Activated T-helper 1 cell treated with anti-CD3 and anti-CD28 coated beads, Interleukin-12 subunit alpha, Interleukin-12 subunit beta, Interleukin-2, Interleukin-4 antibody, amounts not matched to agents 30 ng/mL and 10 ng/mL and 1 ng/mL, durations not matched to agents 14 hours and 24 hours and 36 hours (primary cell): ENCODE measurements at places on chromosomes 5 and 9. TPM values are rescaled to one million over a fixed set of nuclear protein-coding genes. Genes with fewer than 3 reads are reported as not detected.

DNA sequence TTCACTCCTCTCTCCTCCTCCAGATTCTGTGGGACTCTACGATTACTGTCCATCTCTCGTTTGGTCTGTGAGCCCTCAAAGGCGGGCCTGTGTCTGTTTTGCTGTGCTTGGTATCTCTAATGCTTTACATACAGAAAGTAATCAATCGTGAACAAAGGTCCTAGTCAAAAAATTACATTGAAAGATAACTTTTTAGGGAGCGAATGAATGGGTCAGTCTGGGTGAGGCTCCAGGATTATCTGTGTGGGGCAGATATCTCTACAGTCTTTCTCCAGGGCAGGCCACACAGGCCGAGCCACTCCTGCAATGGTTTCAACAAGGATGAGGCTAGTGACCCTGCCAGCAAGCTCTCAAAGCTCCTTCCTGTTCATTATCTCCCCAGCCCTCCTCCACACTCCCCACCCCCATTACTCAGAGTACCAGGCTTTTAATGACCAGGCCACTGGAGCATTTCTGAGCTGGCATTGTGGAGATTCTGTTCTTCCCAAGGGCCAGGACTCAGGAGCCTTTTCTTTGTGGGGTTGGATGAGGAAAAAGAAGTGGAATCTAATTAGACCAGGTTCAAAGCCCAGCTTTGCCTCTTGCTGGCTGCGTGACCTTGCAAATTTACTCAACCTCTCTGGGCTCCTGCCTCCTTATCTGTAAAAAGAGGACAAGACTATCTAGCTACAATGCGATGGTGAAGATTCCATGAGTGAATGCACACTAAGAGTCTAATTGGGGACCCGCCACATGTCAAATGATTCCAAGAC, 10.2 kb downstream of the CORO2A start:
- H3K27ac ChIP-seq = no peak overlapping the region
- H3K36me3 ChIP-seq = peaks cover 2% of the 10 kb centered on the region
- no peak for DNase-seq
- peaks cover 5% of the 10 kb centered on the region for H3K27me3 ChIP-seq

GRCh38 chr9:133120501-133121197, 391 bp downstream of the RALGDS start:
- peak overlapping the region; percentile 86 for H3K4me3 ChIP-seq
- DNase-seq = no peak
- H3K4me1 ChIP-seq = peaks cover 65% of the 10 kb centered on the region
- H3K36me3 ChIP-seq = peaks cover 10% of the 10 kb centered on the region

Gene F2RL2
- total RNA-seq = not detected in 2 replicates

Gene LVRN
- not detected in 2 replicates for total RNA-seq
